ENCODE measurements at places on chromosomes 1 and 21.

- DNase-seq, result no peak
Measured at GRCh38 chr1:12249181-12249580, 19.4 kb downstream of the VPS13D start.

- DNase-seq, result no peak
Measured at GRCh38 chr1:33683913-33684312, 180.0 kb upstream of the HMGB4 start.

DNA sequence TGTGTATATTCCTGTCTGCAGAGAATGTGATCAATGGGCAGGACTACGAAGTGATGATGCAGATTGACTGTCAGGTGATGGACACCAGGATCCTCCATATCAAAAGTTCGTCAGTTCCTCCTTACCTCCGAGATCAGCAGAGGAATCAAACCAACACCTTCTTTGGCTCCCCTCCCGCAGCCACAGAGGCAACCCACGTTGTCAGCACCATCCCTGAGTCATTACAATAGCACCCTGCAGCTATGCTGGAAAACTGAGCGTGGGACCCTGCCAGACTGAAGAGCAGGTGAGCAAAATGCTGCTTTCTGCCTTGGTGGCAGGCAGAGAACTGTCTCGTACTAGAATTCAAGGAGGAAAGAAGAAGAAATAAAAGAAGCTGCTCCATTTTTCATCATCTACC is 65.2 kb downstream of the OLFML2B start:
- DNase-seq, result no peak

DNA sequence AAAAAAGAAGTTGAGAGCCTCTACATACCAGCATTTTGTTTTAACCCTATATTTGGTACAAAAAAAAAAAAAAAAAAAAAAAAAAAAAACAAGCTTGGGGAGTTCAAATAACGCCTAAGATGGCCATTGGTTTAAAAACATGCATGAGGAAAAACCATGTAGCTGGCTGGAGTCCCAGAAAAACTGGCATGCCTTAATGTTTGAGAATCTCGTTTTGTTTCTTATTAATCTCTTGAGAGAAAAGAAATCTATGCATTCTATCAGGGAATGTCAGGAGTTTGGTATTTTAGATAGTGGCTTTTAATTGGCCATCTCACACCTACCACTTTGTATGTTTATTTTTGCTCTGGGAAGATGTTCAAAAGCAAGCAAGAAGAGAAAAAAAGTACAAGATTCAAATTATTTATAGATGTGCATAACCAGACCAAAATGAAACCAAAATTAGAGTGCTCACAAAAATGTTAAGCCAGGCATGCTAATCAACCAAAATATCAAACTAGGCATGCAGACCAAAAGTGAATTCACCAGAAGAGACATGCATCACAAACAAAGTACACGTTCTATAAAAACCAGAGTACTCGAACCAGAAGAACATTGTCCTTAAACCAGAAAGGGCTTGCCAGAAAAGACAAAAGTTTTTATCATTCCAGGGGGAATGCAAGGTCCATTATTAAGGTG is 156.6 kb downstream of the AK5 start:
- DNase-seq, result no peak

- no peak for DNase-seq
Measured at GRCh38 chr21:17451364-17451891, 61.4 kb upstream of the CXADR start.

DNA sequence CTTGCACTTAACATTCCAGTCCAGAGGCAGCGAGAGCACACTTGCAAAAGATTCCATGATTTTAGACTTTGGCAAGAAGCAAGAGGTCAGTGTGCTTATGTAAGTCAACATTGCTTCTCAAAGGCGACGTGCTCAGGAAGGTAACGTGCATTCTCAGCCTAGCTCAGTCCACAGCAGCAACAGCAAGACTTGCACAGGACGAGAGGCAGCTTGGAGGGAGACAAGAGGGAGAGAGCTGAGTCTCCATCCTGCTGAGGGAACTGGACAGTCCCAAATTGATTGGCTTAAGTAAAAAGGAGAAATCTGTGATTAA is 56.5 kb downstream of the PTP4A2 start:
- DNase-seq, result no peak

- DNase-seq, result no peak
Measured at GRCh38 chr1:184385865-184386311, 941 bp upstream of the C1orf21 start.

- DNase-seq, result no peak
Measured at GRCh38 chr1:99407018-99407417, 142.7 kb downstream of the PLPPR4 start.

- DNase-seq, result no peak
Measured at GRCh38 chr1:193367863-193368262, 181.4 kb upstream of the B3GALT2 start.

DNA sequence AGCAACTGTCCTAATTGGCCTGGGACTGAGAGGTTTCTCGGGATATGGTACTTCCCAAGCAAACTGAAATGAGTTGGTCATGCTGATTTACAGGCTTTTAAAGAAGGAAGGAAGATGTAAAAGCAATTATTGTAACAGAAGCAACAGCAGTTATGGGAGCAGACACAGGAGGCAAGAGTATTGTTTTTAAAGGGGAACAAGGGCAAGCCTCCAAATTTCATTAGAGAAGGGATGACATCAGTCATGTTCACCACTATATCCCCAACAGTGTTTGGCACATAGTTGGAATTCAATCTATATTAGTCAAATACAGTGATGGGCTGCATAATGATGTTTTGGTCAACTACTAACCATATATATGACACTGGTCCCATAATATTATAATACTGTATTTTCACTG is 46.0 kb upstream of the JUN start:
- no peak for DNase-seq

GRCh38 chr1:198143797-198144196 is 13.0 kb upstream of the NEK7 start:
- no peak for DNase-seq

DNA sequence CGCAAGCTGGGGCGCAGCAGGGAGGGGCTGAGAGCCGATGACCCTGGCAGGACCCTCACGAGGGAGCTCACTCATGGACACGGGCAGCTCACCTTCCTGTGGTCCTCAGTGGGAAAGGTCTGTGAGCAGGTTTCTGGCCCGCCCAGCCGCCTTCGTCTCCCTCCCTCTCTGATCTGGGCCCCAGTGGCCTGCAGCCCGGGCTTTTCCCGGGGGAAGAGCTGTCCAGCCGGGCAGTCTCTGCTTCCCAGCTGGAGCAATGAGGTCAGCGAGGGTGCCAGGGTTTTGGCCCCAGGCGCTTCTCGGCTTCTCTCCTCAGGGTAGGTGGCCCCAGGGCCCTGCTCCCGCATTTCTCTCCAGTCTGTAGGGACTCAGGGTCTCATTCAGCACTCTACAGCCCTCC is 22.2 kb upstream of the ARHGEF16 start:
- DNase-seq, result no peak

GRCh38 chr21:26698416-26698815 is 125.3 kb upstream of the CYYR1 start:
- no peak for DNase-seq

DNA sequence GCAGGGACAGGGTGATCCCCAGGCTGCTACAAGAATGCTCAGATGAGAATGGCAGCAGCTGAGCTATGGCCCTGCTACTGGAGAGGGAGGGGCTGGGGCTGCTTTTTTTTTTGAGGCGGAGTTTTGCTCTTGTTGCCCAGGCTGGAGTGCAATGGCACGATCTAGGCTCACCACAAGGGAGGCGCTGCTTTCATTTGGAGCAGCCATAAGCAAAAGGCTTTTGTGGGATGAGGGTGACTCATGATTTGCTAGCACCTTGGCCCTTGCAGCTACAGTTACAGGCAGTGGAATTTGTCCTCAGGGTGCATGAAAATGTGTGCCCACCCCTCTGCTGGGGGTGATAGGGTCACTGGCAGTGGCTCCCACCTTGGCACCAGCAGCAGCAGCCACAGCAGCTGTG is 32.4 kb upstream of the CYP4A22 start:
- no peak for DNase-seq

DNA sequence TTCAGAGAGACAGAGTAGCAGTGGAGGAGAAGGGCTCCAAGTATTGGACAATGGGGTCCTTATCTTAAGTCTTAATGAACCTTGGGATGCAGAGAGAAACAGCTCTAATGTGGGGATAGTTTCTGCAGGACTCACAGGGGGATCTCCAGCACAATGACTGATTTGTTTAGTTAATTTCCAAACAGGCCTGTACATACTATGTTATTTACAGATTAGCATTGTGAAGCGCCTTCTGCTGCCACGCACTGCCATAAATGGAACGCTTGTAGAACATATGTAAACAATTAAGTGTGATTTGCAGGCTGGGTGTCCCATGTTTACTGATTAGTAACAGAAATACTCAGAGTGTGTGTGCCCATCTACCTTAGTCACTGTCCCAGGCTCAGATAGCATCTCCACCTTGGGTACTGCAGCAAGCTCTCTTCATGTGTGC is 56.1 kb downstream of the NTPCR start:
- no peak for DNase-seq

DNA sequence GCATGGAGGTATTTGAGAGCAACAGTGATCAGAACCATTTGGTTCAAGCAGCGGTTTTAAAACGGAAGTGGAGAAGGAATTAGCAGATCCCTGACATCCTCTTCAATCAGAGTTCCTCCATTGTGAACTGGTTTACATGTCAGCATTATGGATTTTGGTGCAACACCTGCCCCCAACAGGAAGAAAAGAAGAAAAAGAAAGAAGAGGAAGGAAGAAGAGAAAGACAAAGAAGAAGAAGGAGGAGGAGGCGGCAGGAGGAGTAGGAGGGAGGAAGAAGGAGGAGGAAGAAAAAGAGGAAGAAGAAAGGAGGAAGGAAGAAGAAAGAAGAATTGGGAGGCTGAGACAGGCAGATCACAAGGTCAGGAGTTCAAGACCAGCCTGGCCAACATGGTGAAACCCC is 17.4 kb downstream of the NDUFS5 start:
- DNase-seq, result no peak

- DNase-seq, result no peak
Measured at GRCh38 chr1:92583821-92584760, 97.4 kb upstream of the GFI1 start.

GRCh38 chr1:10687782-10688408 is 108.6 kb downstream of the CASZ1 start:
- no peak for DNase-seq

DNA sequence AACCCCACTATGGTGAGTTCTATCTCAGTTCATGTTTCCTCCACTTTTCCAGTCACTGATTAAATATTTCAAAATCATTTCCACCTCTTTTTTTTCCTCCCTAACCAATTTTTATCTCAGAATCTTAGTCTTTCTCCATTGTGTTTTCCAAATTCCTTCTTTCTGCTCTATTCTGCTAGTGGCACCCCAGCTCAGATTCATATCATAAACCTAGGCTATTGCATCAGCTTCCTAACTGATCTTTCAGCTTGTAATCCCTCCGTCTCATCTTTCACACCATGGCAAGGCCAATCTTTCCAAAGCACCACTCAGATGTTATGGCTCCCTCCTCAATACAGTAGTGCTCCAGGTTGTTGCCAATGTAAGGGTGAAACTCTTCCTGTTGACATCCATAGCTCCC is 631.9 kb downstream of the PLPP3 start:
- DNase-seq, result no peak

GRCh38 chr1:167418391-167418790 is 99.9 kb downstream of the CD247 start:
- no peak for DNase-seq

DNA sequence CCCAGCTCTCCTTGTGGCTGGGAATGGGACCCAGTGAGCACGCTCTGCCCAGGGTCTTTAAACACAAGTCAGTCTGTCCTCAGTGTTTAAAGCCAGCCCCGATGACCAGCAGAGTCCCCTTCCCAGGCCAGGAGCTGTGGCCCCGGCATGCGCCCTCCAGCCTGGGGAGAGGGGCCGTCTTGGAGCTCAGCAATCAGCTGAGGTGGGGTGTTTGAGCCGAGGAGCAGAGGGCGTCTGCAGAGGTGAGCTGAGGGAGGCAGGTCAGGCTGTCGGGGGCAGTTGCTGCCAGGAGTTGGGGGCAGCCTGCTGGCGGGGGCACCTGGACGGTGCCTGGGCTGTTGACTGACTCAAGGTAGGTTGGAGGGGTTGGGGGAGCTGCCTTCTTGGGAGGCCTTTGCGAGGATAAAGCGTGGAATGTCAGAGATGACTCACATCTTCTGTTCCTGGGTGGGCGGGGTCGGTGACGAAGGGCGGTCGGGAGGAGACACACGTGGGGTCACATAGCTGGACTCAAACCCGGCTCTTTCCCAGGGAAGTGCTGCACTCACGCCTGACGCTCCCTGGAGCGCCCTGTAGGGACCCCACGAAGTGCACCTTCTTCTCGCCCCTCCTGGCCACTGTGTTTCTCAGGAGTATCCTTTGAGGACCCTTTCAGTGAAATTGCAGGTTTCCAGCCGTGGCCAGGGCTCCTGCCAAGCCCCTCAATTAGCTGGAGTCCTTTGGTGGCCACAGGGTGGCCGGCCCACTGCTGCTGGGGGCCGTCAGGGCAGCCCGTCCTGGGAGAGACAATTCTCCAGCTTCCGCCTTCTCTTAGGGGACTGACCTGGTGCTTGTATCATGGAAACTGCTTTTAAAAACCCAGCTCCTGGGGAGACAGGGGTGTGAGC is 86.2 kb downstream of the SIK1 start:
- no peak for DNase-seq

- no peak for DNase-seq
Measured at GRCh38 chr1:6822530-6823359, 37.5 kb downstream of the CAMTA1 start.

DNA sequence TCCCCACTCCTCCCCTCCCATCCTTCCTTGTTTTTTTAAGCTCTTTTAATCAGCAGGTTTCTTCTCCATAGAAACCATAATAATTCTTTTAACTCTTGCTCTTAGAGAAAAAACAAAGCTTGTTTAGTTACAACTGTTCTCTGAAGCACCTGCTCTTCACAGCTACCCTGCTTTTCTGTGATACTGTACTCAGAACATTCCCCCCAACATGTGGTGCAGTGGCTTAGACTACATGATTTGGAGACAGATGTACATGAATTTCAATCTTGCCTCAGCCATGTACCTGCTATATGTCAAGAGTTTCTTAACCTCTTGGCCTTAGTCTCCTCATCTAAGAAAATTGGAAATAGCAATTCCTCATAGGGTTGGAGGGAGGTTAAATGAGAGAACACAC is 33.5 kb downstream of the LAMC2 start:
- no peak for DNase-seq

GRCh38 chr1:200355801-200356200 is 54.0 kb downstream of the ZNF281 start:
- DNase-seq, result no peak

DNA sequence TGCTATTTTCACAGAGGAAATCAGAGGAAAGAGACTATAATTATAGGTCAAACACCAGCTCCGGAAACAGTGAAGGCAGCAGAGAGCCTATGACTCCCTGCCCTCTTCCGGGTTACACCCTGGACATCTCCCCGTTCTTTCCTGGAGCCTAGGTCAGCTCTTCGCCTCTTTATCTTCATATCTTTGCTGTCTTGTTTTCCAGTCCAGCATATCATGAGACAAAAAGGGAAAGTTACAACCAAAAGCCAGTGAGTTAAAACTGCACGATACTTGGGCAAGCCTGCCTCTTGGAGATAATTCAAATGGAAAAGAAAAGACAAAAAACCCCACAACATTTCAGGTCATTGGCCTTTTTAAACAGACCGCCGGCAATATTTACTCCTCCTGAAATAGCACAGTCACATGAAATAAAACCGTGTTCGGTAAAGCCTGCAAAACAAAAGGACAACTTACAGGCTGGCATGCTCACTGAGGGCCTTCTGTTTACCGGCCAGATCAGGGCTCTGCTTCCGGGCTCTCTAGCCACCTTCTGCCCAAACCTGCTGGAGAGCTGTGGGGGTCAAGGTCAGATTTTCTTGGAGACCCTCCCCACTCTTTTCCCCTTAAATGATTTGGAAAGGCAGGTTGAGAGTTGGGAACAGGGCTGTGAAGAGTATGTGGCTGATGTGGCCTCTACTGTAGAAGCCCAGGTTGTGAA is 42.8 kb upstream of the PPP2R5A start:
- DNase-seq, result no peak

GRCh38 chr1:241612533-241613477 is 27.4 kb downstream of the CHML start:
- DNase-seq, result no peak
